ENCODE measurements at places on chromosomes 16 and 17.

DNA sequence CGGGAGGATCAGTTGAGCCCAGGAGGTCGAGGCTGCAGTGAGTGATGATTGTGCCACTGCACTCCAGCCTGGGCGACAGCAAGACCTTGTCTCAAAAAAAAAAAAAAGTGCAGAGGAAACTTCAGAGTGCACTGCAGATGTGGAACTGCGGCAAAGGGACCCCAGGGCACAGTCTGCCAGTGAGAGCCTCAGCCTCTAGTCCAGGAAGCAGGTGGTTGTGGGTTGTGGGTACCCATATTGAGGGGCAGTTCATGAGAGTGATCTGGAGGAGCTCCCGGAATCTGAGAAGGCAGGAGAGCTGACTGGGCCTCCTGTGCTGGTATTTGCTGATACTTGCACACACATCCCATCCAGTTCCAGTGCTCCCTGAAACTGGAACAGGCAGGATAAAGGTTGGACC is 13.1 kb downstream of the FOXN1 start:
- no peak for DNase-seq

GRCh38 chr16:58345574-58346354 is 46.5 kb upstream of the GINS3 start:
- no peak for DNase-seq

GRCh38 chr16:15434425-15435215 is at the start of gene BMERB1:
TSS of gene BMERB1 (plus strand) at chr16:15434588. CDS start at chr16:15434654, 66 bp downstream.
- DNase-seq = no peak

- DNase-seq = no peak
Observed at GRCh38 chr17:2172077-2172851, 117.4 kb downstream of the HIC1 start.

GRCh38 chr17:79092567-79092966 is 17.9 kb downstream of the ENGASE start:
- DNase-seq = no peak

Measured in GF-D8 (cell line).